ENCODE measurements at places on chromosomes 6 and 20.
A peak's percentile ranks its signal among the peaks of the same experiment; 100 is the strongest.

- peak; percentile 22 for DNase-seq
These were observed 915 bp downstream of the TMEM63B start for GRCh38 chr6:44128020-44128917.

GRCh38 chr20:63738687-63739129, 868 bp upstream of the SLC2A4RG start:
- no peak for DNase-seq

GRCh38 chr6:57432919-57433684, 115.7 kb downstream of the PRIM2 start:
- DNase-seq: peak; percentile 21

- DNase-seq: no peak
These were observed 151.3 kb downstream of the DLL1 start for GRCh38 chr6:170139531-170139930.

- DNase-seq: peak; percentile 2
These were observed 101.8 kb downstream of the PHACTR1 start for GRCh38 chr6:12818324-12818723.

GRCh38 chr6:49453221-49453620, 9.8 kb downstream of the MMUT start:
- peak; percentile 25 for DNase-seq

DNA sequence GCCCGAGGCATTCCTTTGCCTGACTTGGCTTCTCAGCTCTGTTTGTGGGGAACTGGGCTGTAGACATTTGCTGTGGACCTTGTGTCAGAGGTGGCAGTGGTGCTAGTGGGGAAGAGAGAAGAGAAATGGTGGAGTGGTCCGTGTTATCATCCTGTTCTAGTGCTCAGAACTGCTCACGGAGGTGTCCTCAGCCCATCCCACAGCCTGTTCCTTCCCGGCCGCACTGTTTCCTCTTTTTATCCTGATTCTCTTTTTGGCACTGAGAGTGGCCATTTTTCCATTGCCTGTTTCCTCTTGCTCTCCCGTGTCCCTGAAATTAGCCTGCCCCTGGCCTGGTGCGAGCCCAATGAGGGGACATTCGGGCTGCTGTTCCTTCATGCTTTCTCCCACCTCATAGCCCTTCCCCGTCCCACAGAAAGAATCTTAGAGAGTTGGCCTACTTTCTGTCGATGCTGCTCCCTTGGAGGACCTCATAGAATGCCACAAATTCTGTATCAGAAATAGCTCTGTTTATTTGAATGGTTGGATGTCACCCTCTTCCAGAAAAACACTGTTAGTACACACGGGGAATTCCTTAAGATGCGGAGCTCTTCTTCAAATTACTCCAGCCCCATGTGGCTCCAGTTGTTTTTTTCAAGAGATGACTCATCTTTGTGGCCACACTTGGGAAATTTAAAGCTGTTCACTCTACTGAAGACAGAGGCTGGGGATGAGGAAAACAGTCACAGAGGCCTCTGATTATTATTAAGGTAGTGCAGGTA, 26.1 kb downstream of the FARS2 start:
- DNase-seq: peak; percentile 69

- no peak for DNase-seq
These were observed 75.3 kb upstream of the CCN6 start for GRCh38 chr6:111978532-111979149.

- DNase-seq: no peak
These were observed 99.6 kb downstream of the PREX1 start for GRCh38 chr20:48728042-48728825.

GRCh38 chr20:21272679-21273078, 30.5 kb upstream of the XRN2 start:
- DNase-seq: no peak

DNA sequence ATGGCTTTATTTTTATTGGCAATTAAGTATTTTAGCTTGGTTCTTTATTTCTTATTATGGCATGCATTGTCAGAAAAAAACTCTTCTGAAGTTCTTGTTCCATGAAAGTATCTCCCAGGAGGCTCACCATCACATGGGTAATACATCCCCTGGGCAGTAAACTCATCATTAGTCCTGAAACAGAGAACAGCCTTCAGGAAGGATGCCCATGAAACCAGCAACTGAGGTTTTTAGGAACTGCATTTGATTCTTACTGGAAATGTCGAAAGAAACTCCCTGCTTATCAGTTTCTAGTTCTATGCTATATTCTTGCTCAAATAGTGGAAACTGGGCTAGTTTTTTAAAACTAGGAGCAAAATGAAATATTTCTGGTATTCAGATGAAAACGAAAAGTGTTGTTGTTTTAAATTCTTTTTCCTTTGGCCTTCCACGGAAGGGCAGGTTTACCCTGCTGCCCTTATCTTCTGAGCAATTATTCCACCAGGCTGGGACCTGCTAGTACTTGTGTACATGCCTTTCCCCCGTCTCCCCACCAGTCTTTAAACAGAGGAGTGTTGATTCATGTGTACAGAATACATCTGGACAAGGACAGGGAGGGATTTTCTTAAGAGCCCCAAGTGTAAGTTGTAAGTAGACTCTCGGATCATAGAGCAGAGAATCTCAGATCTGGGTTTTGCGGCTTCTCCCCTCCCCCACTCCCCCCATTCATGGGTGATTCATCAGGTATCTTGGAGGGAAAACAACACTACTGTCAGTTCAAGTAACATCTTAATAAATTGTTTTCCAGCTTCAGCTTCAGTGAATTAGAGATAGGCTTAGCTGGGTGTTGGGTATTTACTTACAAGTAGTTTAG, 81.5 kb downstream of the RTN4IP1 start:
- peak; percentile 60 for DNase-seq

GRCh38 chr6:41071501-41071922, 644 bp downstream of the OARD1 start:
- no peak for DNase-seq

- no peak for DNase-seq
These were observed 59.5 kb downstream of the SAMD3 start for GRCh38 chr6:130163266-130163665.

- no peak for DNase-seq
These were observed 81.5 kb downstream of the MAP7 start for GRCh38 chr6:136468711-136469110.

- DNase-seq: no peak
These were observed 12.3 kb upstream of the PRIM2 start for GRCh38 chr6:57305107-57305506.

- DNase-seq: peak; percentile 56
These were observed 93.1 kb downstream of the CHD6 start for GRCh38 chr20:41524980-41525613.

GRCh38 chr6:155980014-155980767, 524.6 kb upstream of the NOX3 start:
- no peak for DNase-seq

DNA sequence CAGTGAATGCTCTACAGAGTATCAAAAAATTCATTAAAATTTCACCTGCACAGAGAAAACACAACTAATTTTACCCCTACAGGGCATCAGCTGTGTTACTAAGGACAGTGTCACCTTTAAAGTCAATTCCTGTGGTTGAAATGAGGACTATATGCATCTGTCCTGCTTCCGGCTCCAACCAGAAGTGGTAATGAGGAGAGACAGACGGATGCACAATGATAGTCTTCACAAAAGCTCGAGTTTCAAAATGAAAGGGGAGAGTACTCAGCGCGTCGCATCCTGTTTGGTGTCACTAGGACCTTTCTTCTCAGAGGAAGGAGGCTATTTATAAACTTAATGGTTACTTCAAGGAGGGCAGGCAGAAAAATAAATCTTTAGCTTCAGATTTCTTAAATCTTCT, 86.5 kb downstream of the LYRM4 start:
- no peak for DNase-seq

- DNase-seq: no peak
These were observed 51.8 kb upstream of the MYB start for GRCh38 chr6:135129136-135129856.
